ENCODE measurements at places on chromosomes 7 and 10. TPM values are rescaled to one million over a fixed set of nuclear protein-coding genes. Genes with fewer than 3 reads are reported as not detected.

The PUS7 gene
- 12.6 TPM for polyA plus RNA-seq

The HDAC9 gene
- 18.6 TPM for polyA plus RNA-seq

DNA sequence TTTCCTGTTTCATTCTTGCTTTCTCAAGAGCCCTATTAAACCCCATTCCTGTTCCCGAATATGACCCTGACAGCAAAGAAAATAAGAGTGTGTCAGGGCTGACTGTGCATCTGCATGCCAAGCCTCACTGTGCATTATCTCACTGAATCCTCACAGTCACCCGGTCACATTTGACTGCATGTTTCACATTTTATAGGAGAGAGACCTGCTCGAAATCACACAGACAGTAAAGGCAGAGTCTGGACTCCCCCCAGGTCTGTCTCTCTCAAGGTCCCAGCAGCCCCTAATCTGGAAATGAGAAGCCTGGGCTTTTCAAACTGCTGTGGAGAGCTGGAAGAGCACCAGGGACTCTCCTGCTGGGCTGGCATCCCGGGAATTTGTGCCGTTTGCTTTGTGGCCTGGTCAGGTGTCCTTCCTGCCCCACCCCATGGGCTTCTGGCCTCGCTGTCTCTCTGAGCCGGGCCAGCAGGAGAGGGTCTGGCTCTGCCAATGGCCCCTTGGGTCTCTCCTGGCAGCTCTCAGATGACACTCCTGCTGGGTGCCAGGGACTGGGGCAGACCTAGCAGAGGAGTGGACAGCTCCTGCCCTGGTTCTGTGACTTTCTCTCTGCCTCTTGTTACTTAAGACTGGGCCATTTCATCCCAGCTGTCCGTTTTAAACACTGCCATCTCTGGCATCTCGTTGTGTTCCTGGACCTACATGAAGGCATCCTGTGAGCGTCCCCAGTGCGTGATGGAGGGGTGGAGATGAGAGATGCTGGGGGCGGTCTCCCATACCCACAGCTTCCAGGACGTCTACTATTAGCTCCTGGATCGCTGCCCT lies 173.6 kb downstream of the ARHGAP12 start:
- no peak for DNase-seq

DNA sequence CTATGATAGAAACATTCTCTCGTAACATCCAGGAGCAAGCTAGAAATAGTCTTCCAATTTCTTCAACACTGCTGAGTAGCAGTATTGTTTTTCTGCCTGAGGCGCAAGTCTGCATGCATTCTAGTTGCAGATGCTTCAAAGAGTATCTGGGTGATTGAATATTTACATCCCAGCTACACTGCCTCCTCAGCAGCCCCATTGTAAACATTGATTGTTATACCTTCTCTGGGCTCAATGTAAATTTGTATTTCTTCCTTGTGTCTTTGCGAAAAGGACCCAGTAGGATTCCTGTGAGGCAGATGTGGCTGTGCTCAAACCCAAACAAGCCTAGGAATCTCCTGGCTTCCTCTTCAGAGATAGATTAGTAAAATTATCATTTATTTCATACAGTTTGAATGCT lies 320.7 kb downstream of the CDC14C start:
- no peak for DNase-seq

GRCh38 chr7:24227068-24227467 lies 56.9 kb upstream of the NPY start:
- DNase-seq: no peak

GRCh38 chr7:128045766-128046165 lies 14.5 kb upstream of the LRRC4 start:
- no peak for DNase-seq

GRCh38 chr7:154177584-154177983 lies 125.4 kb downstream of the DPP6 start:
- DNase-seq: no peak

DNA sequence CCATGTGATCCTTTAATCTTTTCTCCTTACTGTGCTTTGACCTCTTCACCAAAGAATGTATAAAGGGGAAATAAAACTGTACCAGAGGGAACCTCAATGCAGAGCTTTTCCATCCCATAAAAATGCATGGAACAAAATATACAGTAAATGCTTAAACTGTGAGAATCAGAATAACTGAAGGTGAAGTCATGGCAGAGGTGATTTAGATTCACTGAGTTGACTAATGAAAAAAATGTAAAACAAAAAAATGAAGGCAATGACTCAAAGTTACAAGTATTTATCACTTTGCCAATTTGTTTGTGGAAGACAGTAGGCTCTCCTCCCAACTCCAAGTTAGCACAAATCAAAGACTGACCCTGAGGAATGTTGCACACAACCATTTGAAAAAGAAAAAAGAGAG lies 1331.6 kb upstream of the SORCS1 start:
- DNase-seq: no peak

DNA sequence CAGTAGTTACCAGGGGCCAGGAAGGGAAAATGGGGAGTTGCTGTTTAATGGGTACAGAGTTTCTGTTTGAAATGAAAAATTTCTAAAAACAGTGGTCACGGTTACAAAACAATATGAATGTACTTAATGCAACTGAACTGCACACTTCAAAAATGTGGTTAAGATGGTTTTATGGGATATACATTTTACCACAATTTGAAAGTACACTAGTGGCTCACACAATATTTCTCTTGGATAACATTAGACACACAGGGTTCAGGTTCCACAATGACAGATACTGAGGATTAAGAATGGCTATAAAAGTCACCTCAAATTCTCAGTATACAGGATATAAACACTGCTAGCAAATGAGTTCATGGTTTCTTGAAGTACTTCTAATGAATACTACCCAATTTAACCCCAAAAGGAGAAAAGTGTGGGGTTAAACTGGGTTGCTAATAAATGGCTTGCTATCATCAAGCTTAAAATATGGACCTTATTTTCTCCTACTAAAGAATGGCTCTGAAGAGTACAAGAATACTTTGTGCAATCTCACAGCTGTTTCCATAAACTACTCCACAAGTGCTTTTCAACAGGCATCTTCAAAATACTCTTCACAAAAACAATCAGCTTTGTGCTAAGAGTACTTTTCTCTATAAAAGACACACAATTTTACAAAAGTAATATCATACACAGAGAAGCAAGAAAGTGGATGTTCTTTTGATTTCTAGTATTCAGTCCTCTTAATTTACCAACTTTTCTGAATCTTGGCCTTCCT lies 92.9 kb downstream of the SRPK2 start:
- DNase-seq: no peak

The OR2A12 gene
- not detected for polyA plus RNA-seq

The ABCB1 gene
- polyA plus RNA-seq: 0.41 TPM

GRCh38 chr7:80641548-80641947 lies 3.1 kb downstream of the CD36 start:
- DNase-seq: no peak

DNA sequence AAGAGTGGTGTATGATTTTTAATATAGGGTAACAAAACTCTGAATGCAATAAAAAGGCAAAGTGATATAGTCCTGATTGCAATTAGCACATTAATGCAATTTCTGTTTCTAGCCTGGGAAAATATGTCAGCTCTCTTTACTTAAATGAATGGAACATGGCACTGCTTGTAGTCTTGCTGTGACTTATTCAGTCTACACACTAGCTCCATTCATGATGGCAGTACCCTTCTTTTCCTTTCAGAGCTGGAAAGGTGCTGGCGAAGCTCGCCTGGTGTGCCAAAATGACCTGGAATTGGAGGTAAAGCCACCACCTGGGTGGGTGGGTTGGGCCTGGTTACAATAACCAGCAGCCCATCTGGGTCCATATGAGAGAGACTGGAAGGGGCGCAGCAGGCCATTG lies 85.3 kb downstream of the ZNF365 start:
- no peak for DNase-seq

DNA sequence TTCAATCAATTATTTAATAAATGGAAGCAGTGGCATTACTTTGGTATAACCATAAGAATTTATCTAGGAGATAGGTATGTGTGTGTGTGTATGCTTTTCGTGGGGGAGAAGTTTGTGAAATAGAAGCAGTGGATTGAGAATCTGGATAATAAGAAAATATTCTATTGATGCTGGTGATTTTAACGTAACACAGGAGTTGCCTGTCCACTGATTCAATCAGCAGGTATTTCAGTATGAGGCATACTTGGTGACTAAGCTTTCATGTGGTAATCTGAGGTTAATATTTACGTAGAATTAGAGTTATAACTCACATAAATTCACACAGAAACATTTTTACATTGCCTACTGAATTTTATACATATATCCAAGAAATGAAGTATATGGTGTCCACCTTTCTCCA lies 568.0 kb downstream of the ZWINT start:
- DNase-seq: no peak

DNA sequence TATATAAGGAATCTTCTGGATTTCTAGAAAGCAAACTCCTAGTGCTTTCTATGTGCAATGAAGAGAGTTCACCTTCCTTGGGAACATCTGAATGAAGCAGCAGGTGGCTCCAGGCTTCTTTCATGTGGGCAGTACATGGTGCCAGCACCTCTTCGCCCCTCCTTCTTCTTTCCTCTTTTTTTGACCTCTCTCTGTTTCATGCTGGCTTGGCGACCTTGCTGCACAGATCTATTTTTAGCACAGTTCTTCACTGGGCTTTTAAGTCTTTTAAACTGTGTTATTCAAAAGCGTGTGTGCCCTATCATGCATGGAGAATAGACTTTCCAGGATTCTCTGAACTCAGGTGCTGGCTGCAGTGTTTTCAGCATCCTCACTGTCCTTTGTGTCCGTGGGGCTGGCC lies 400.3 kb upstream of the PRKCQ start:
- DNase-seq: no peak

DNA sequence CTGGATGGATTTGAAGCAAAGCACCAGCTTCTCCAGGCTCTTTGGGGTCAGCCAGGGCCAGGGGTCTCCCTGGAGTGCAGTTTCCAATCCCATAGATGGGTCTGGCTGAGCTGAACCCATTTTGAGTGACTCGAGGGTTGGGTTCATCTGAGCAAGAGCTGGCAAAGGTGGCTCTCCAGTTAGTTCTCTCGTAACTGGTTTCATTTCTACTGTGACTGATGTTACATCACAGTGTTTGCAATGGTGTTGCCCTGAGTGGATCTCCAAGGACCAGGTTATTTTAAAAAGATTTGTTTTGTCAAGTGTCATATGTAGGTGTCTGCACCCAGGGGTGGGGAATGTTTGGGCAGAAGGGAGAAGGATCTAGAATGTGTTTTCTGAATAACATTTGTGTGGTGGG lies 14.2 kb downstream of the LEP start:
- no peak for DNase-seq

DNA sequence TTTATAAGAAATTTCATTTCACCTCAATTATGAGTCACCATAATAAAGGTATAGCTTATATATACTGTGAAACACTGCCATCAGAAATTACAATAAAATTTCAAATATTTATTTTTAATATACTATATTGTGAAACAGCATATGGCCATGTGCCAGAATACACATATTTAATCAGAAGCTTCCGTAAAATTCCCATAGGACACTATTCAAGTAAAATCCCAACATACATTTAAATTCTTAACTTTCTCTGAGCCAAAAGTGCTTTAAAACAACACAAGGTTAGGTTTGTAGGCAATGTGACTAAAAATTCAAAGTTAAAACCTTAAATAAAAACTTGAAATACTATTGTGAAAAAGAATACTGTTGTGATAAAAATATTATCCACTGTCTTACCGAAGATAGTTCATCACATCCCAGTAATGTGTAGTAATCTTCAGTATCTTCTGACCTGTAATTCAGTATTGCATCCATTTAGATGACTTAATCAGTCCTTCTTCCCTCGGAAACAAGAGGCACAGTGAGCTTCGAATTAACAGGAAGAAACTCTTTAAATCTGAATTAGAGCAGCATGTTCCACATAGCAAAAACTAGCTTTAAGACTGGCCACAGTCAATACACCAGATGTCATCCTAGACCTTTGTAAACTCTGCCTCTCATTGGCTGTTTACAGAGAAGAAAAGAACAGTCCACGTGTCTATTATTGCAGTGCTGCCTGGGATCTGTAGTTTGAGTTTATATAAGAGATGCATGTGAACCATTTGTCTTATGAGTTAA lies at the start of gene DNAJC12:
Gene DNAJC12, minus strand, starts transcription at position 648 of the 774 bp plus-strand sequence. Its CDS starts 177 bp downstream, at position 471.
- DNase-seq: peak; percentile 63

DNA sequence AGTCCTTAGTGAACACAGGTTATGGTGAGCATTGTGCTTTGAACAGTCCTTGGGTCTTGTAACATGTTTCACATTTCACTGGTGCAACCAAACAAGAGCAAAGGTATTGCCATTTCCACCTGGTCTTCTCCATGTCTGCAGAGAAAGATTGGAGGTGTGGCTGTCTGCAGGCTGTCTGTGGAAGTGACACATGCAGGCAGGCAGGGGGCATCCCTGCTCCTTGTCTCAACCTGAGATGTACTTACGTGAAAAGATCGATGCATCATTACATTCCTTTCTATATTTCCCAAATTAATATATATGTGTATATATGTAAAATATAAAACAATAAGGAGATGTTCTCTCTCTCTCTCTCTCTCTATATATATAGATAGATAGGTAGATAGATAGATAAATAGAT lies 54.3 kb downstream of the LRRC18 start:
- peak; percentile 36 for DNase-seq

DNA sequence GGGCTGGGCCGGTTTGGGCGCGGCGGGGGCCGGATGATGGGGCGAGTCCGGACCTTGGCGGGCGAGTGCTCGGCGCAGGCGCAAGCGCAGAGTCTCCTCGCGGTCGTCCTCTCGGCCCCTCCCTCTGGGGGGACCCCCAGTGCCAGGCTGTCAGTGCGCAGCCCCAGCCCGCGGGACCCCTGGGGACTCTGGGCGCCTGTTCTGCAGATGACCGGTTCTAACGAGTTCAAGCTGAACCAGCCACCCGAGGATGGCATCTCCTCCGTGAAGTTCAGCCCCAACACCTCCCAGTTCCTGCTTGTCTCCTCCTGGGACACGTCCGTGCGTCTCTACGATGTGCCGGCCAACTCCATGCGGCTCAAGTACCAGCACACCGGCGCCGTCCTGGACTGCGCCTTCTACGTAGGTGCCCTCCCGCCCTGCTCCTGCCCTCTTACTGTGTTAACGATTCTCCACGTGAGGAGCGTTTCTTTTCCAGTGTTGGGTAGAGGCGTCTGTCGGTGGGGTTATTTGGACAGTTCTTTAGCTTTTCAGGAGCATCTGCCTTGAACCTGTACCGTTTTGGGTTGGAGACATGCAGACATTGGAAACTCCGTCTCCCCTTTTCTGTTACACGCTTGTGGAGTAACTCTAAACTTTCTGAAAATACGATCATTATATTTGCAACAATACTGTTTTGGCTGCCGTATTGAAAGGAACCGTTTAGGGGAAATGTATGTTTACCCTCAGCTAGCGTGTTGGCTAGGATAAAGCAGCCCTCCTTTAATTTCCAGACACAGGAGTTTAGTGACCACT lies 706 bp downstream of the BUB3 start:
- peak; percentile 45 for DNase-seq

DNA sequence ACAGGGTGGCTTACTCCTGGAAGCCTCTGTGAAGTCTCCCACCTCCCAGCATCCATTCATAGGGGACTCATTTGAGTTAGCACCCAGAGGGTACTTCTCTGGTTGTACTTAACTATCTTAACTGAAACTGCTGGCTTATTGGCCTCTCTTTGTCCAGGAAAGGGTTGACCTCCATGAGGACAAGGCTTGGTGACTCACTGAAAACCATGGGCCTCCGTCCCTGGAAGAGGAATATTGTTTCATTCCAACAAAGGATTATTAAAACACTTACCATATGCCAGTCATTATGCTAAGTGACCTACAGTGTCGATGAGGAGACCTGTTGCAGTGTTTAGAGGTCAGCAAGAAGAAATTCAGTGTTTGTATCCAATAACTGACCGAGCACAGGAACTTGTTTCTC lies 175.9 kb downstream of the PLPP4 start:
- DNase-seq: no peak

The VWA2 gene
- 0.34 TPM for polyA plus RNA-seq

- DNase-seq: peak; percentile 43
Observed at GRCh38 chr10:59872892-59873463, 33.4 kb downstream of the CCDC6 start.

- DNase-seq: peak; percentile 72
Observed at GRCh38 chr7:521221-522070, 1.8 kb upstream of the PDGFA start.

The RSPH10B2 gene
- 0.46 TPM for polyA plus RNA-seq

The PSMC2 gene
- 90.3 TPM for polyA plus RNA-seq
